ENCODE measurements at places on chromosomes 6 and 20. TPM values are rescaled to one million over a fixed set of nuclear protein-coding genes. Genes with fewer than 3 reads are reported as not detected.

The GNAS-AS1 gene
- 0.50 TPM for total RNA-seq

The TFAP2A gene
- total RNA-seq, result 0.53 TPM

The MMP24OS gene
- total RNA-seq, result 65.0 TPM

The ASIP gene
- 3.3 TPM for total RNA-seq

The PNPLA1 gene
- total RNA-seq, result not detected

The RAB32 gene
- 8.4 TPM for total RNA-seq

The SNAP25 gene
- total RNA-seq, result 9.0 TPM

The IL17A gene
- not detected for total RNA-seq

The SLA2 gene
- 0.66 TPM for total RNA-seq

The TMEM217 gene
- 1.0 TPM for total RNA-seq

The E2F1 gene
- total RNA-seq, result 2.2 TPM

The EPM2A gene
- 42.3 TPM for total RNA-seq

The RGS17 gene
- 0.23 TPM for total RNA-seq

The TNFAIP3 gene
- total RNA-seq, result 11.4 TPM

The PDE10A gene
- 3.6 TPM for total RNA-seq

The DAAM2 gene
- 11.5 TPM for total RNA-seq

The C20orf202 gene
- total RNA-seq, result 0.31 TPM

The SIRPD gene
- not detected for total RNA-seq

The KCNQ2 gene
- not detected for total RNA-seq

All from right cardiac atrium (tissue), 5 donors.